ENCODE measurements at places on chromosomes 5 and 9.
A peak's percentile ranks its signal among the peaks of the same experiment; 100 is the strongest.

GRCh38 chr9:112487799-112488340, 1.2 kb downstream of the KIAA1958 start:
- no peak for DNase-seq

DNA sequence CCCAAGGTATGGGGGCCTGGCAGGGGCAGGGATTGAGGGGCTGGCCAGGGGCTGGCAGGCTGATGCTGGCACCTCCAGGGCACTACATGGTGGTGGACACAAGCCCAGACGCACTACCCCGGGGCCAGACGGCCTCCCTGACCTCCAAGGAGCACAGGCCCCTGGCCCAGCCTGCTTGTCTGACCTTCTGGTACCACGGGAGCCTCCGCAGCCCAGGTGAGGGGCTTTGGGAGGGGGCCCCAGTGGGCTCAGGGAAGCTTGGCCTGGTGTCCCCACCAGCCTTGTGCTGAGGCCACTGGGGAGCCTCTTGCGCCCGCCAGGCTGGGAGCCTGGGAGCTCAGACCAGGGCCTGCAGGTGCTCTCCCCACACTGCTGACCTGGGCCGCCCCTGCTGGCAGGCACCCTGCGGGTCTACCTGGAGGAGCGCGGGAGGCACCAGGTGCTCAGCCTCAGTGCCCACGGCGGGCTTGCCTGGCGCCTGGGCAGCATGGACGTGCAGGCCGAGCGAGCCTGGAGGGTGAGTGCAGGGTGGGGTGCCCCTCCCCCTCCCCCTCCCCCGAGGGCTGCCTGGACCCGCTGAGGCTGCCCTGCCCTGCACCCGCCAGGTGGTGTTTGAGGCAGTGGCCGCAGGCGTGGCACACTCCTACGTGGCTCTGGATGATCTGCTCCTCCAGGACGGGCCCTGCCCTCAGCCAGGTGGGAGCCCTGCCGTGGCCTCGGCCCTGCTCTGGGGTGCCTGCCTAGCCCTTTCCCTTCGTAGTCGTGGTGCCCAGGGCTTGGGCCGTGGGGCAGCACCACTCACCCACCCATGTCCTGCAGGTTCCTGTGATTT, 5.7 kb downstream of the MAMDC4 start:
- DNase-seq = no peak

DNA sequence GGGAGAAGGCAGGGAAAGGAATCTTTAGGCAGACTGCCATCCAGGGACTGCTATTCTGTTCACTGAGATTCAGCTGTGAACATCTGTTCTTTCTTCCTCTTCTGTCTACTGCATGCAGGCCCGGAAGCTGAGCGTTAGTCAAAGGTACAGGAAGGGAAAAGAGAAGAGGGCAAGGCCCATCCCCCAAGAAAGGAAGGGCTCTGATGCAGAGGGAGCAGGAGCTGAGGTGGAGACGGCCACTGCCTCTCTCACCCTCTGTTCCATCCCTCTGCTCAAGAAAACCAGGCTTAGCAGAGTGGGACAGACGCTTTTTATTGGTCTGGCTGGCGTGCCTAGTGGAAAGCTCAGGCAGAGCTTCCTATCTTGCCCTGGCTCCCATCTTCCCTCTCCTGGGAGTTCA, 57.6 kb downstream of the PFDN1 start:
- DNase-seq = no peak

DNA sequence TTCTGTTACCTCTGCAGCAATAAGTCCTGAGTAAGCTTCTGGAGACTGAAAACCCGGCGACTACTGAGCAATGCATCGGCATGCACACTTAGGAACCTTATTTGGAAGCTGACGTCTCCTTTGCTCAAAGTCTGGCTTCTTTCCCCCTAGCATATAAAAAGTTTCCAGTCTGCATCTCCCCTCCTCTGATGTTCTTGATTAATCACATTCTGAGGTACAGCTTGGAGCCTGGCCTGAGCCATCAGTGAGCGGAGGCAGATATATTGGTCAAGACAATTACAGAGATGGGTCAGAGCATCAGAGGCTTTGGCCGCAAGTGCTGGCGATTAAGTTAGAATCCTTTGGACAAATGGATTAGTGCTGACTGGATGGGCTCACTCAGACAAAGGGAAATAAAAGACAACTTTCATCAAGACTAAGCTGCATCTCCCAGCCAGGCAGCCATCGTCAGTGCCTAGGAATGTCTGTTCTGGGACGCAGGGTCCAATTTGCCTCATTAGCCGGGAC, 140.7 kb downstream of the MTX3 start:
- no peak for DNase-seq

DNA sequence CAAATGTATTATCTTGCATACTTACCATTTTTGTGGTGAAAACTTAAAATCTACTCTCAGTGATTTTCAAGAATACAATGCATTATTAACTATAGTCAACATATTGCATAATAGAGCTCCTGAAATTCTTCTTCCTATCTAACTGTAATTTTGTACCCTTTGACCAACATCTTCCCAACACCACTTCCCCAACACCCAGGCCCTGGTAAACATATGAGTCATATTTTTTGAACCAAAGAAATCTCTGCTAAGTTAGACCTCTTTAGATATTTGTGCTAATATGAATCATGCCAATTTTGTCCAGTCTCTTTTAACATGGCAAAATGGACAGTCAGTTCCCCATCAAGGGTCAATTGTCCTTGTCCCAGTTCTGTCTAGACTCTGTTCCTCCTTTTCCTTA, 18.5 kb upstream of the RGS7BP start:
- DNase-seq = no peak

DNA sequence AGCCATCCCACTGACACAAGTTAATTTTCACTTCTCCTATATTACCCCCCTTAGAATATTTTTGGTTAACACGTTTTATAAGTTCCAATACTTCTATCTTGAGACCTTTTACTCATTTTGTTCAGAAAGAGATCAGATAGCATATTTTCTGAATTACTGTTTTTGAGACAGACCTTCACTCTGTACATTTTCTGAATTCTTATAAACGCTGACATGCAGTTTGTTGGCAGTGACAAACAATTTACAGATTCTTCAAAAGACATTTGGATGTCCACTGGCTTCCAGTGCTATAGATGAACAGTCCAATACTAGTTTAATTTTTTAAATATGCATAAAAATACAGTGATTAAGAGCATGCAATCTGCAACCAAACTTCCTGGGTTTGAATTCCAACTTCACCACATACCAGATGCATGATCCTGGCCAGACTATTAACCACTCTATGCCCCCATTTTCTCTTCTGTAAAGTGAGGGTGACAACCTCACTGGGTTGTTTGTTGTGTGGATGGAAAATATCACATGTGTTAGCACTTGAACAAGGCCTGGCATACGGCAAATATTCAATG, 142.1 kb downstream of the AGTPBP1 start:
- no peak for DNase-seq

DNA sequence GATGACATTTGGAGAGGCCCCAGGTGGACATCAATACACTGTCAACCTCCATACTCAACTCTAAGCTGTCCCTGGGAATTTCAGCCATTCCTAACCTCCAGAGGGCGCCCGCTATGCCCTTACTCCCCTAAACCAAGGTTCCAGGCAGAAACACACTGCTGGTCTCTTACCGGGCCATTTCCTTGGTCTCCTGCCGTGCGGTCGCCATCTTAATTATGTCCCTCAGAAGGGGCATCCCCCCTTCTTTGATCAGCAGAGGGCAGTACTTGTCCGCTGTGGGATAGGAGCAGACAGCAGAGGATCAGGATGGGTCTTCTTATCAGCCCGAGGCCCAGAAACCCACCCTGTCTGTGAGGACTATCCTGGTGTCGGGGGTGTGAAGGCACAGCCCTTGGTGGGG, 9.3 kb upstream of the ZDHHC12 start:
- peak; percentile 91 for DNase-seq

DNA sequence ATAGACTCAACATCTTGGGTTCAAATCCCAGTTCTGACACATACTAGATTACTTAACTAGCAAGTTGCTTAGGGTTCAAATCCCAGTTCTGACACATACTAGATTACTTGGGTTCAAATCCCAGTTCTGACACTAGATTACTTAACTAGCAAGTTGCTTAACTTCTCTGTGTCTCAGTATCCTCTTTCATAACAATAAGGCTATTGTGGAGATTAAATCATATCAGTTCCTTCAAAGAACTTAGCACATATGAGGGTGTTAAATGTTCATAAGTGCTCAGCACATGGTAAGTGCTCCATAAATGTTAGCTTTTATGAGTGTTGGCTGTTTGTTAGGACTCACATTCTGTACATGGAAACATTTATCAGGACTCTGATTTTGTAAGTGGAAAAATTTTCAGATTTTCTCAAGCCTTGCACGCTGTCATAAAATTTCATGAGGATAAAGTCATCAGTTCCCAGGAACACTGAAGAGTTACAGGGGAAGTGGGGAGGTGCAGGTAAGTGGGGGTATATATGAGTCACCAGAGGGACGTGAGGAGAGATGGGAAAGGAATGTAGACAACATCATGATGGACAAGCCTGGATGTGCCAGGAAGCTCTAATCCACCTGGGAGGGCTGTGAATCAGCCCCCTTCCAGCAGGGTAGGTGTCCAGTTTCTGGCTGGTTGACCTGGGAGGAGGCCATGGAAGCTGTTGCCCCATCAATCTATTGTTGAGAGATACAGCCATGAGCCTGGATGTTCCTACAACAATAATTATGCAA, 532.2 kb upstream of the WWC1 start:
- DNase-seq = no peak

- peak; percentile 1 for DNase-seq
These were observed at the start of gene PCDHB9 for GRCh38 chr5:141186897-141187512. Gene PCDHB9 (plus strand): TSS chr5:141187161. CDS start chr5:141187319, 158 bp downstream.

DNA sequence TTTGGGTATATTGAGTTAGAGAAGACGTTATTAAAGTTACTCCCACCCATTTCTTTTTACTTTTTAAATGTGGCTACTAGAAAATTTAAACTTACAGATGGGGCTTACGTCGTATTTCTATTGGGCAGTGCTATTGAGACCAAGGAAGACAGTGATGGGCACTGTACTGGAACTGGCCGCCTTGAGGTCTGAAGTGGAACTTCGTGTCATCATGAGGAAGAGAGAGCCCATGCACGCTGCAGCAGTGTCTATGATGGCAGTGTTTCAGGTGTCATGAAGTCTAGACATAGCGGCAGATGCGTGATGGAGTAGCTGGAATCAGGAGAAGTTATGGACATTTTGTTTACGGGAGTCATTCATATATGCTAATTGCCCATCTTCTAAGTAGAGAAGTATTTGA, 143.7 kb downstream of the LRRC70 start:
- DNase-seq = no peak

DNA sequence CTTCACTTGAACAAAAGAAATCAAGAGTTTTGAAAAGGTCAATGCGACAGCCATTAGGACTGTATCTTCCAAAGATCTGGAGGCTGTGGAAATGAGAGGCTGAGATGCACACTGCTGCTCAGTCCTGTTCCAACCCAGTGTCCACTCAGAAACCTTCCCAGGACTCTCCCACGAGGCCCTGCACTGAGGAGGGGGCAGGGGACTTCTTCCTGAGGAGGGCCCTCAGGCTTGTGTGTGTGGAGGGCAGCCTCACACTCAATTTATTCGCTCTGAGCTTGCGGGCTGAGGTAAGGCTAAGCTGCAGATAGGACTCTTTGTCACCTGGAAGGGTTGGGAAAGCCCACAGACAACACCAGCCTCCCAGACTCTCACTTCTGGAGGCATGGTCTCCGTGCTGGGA, 69.6 kb upstream of the ROR2 start:
- no peak for DNase-seq

GRCh38 chr9:6787793-6788161, 30.0 kb downstream of the KDM4C start:
- DNase-seq = no peak

DNA sequence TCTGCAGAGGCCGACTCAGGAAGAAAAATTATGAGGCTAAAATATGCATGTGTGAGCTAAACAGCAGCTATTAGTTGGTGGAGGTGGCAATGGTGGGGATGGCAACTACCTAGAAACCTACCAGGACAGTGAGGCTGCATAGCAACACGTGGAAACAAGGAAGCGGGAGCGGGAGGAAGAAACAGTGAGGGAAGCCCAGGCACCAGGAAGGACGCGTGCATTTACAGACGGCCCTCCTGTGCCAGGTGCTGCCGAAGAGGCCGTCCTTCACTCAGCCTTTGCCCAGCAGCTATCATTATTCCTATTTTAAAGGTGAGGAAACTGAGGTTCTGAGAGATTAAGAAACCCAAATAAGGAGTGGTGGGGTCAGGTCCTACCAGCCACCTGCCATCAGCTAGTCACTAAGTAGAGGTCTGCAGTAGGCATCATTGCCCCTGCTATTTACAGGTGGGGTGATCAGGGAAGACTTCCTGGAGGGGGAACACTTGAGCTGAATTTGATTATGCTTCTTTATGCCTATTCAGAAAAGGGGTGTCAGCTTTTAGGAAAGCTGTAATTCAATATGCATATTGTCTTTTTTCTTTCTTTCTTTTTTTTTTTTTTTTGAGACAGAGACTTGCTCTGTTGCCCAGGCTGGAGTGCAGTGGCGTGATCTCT, 125.3 kb downstream of the CRB2 start:
- no peak for DNase-seq

DNA sequence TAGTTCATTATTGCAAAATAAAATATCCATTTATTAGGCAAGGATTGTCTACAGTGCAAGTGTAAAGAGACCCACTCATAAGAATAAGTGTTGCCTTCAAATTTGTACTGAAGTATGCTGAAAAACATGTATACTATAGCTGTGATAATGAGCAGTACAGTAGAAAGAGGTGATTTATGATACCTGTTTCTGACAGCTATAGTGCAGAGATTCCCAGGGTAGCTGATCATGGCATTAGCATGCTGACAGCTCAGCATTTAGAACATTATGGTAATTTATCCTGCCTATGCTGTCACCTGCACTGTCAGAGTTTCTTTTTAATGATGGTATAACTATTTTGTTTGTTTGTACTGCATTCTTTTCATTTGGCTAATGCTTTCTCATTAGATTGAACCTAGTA, 177.6 kb upstream of the TLX3 start:
- no peak for DNase-seq

DNA sequence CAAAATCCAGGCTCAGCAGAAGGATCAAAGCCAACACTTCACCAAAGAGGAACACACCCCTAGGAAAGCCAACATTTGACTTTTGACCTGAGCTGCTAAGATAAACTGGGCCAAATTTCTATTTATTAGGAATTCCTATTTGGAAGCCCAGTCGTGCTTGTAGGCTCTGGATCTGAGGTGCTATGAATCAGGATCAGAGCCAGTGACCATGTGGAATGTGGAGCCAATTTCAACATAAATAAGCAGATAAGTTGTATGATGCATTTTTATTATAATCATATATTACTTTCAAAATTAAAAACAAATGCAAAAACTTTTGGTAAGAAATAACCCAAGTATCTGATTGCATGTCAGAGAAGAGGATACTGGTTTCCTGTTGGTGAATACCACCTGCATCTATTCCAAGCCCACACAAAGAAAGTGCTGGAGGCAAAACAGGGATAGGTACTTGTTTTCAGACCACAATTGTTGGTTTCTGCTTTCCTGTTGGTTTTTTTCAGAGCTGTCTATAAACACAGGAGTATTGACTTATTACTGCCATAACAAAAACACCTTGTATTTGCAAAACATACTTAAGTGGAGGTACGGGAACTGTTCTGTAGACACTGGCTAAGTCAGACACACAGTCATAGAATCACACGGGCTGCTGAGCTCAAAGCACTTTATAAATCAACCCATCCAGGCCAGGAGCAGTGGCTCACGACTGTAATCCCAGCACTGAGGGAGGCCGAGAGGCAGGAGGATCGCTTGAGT, 52.8 kb downstream of the ARL15 start:
- DNase-seq = no peak

- peak; percentile 50 for DNase-seq
These were observed 3.1 kb upstream of the ZNF474 start for GRCh38 chr5:122126177-122126755.
